Ascending aorta (tissue), 2 donors: ENCODE measurements at places on chromosomes 1 and 21. TPM values are rescaled to one million over a fixed set of nuclear protein-coding genes. Genes with fewer than 3 reads are reported as not detected.

The U2AF1 gene
- total RNA-seq = 12.9 TPM

The HIVEP3 gene
- 0.32 TPM for total RNA-seq

DNA sequence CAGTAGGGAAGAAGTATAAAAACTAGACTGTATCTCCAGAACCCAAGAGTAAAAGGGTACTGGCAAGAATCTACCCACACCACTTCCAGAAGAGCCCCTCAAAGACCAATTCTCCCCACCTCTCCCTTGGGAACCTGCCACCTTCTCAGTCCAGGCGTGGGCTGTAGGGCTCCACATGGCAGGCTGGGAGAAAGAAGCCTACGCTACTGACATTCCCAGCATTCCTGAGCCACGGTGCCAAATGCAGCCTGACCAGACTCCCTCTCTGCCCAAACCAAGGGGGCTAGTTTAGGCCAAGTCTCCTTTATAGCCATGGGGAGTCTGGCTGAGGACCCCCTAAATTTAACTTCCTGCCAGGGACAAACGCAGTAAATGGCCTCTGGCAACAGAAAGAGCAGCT is 2.0 kb downstream of the UBE2Q1 start:
- DNase-seq = no peak

DNA sequence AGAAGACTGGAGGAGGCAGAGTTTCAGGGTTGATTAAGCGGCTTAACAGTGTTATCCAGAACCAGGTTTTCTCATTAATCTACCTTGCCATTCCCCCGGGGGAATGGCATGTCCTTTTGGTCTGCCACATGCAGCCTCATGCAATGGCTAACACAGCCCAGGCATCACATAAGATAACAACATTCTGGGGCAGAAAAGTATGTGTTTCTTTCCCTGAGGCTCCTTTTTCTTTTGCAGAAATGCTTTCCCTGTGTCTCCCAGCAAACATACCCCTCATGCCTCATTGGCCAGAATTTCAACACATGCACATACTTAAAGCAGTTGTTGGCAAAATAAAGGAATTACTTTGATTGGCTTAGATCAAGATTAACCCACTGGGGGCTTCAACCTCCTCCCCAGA is 98.6 kb downstream of the OMA1 start:
- DNase-seq = no peak

DNA sequence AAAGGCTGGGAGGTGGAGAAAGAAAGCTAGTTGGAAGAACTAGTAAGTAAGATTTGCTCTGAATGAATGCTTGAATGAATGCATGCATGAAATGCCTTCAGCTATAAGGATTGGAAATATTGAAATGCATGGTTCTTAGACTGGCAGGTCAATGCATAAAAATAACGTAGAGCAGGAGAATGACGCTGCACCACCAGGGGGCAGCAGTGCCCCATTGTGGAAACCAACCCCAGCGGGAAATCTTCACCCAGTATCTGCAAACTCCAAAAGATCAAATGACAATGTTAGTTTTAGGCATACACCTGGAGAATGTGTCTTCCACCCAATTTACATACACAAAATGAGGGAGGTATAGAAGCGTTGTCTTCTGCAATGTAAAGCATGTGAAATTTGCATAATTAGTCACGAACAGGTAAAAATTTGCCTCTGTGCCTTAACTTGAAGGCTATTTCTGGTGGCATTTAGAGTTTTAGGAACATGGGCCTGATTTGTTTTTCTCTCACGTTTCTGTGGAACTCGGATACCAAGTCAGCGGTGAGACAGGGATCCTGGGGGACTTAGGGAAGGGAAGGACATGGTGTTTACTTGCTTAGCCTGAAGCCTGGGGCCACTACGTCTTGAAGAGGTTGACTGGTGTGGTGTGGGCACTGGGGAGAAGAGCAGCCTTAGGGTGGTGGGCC is 78.6 kb downstream of the HHAT start:
- DNase-seq = peak; percentile 74

GRCh38 chr1:217009376-217009775 is 286.1 kb upstream of the ESRRG start:
- no peak for DNase-seq

DNA sequence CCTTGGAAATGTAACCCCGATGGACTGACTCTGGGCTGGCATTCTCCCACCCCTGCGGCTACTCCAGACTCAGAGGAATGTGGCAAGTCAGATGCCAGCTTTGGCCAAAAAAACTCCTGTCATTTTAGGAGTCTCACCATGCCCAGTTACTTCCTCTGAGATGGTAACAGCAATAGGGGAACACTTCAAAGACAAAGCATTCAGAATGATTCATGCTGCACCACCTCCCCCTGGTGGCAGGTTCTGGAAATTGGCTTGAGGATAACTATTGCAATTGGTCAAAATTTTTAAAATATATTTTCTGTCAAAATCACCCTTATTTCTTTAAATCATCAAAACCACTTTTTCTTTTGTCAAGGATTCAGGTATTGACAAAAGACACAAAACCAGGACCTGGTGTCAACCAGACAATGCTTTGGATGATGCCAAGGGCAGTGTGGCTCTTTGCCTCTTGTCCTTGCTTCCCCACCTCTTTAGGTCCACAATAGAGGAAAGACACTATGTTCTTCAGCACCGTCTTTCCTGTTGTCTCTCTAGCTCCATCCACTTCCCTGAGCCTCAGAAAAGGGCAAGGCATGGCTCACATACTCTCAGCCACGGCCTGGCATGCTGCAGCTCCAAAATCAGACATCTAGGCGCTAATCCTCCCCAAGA is 9.9 kb upstream of the CDCA8 start:
- DNase-seq = peak; percentile 84

- DNase-seq = no peak
These were observed 777 bp downstream of the NUDT17 start for GRCh38 chr1:145846201-145846612.

DNA sequence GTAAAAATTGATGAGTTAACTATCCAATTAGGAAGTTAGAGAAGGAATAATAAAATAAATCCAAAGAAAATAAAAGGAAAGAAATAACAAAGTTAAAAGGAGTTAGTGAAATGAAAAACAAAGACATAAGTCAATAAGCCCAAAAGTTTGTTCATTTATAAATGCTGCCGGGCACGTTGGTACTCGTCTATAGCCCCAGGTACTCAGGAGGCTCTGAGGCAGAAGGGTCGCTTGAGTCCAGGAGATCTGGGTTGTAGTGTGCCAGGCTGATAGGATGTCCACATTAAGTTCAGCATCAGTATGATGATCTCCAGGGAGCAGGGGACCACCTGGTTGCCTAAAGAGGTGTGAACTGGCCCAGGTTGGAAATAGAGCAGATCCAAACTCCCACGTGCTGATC is 35.5 kb upstream of the VANGL1 start:
- DNase-seq = no peak

DNA sequence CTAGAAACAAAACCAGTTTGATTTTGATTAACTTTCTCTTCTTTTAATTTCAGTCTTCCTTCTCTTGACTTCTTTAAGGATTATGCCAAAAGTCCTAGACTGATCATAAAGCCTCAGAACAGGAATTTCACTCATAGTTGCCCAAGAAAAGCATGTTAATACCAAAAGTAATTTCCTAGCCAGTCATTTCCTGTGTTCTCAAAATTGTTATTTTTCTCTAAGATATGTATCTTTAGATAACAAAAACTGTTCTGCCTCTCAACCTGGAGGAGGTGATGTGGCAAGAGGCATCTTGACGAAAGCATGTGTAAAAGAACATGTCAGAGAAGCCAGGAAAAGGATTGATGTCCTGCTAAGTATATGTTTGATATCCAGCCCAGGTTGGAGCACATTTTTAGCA is 78.0 kb upstream of the IPO9 start:
- DNase-seq = no peak

DNA sequence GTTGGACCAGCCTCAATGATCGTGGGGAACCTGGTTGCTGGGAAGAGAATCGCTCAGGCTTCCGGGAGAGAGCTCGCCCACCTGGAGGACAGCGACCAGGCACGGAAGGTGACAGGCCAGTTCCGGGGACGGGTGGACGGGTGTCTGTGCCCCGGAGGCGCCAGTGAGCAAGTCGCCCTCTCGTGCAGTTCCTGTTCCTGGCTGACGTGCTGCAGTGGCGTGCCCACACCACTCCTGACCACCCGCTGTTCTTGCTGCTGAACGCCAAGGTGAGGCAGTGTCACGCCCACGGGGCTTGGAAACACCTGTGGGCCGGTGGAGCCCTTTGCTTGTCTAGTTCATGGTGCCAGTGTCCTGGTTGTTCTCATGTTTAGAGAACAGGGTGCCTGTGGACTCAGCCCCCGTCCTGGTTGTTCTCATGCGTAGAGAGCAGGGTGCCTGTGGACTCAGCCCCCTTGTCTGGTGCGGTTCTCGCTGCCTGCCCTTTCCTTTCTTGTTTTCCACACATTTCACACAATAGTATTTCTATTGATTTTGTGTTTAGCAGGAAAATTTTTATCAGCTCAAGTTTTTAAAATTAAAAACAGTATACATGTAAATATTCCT is 53.1 kb downstream of the S100B start:
- no peak for DNase-seq

- DNase-seq = no peak
These were observed 12.3 kb downstream of the ID3 start for GRCh38 chr1:23546897-23547584.

The IKBKE gene
- total RNA-seq = 6.3 TPM

GRCh38 chr1:119139403-119139802 is 1.1 kb downstream of the WARS2 start:
- DNase-seq = no peak

DNA sequence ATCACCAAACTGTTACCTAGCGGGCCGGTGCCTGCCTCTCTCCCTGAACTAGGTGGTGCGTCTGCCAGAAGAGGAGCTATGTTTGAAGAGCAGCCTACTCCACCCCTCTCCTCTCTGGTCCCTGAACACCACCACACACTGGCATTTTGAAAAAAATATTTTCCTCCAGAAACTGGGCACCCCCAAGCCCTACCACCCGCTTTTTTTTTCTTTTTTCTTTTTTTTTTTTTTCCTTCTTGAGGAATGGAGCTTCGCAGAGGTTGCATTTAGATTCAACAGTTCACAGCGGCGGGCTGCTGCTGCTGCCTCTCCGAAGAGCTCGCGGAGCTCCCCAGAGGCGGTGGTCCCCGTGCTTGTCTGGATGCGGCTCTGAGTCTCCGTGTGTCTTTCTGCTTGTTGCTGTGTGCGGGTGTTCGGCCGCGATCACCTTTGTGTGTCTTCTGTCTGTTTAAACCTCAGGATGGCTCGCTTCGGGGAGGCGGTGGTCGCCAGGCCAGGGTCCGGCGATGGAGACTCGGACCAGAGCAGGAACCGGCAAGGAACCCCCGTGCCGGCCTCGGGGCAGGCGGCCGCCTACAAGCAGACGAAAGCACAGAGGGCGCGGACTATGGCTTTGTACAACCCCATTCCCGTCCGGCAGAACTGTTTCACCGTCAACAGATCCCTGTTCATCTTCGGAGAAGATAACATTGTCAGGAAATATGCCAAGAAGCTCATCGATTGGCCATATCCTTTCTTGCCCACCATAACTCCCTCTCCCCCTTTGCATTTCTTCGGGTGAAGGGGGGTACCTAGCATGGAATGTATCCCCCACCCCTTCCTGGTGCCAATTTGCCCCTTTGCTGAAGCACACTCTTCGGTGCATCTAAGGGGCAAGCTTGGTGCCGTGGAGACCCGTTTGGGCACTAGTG is at the start of gene CACNA1E:
CACNA1E (plus strand) TSS at position 233 of the 911 bp plus-strand sequence; CDS start at position 461, 228 bp downstream.
- DNase-seq = no peak

DNA sequence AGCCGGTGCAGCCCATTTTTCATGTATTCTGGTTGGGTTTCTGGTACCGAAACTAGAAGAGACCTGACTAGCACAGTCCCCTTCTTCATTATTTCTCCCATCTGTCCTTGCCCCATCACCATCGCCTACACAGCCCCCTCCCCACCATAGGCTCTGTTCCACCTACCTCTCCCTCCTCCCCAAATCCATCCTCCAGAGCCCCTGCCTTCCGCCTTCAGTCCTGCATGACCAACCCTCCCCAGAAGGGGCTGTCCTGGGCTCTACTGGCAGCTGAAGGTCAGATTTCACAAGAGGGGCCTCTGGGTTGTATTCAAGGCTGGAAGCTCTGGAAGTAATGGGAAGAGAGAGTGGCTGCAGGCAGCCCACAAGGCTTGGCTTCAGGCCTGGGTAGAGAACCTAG is 55.2 kb downstream of the SDC3 start:
- no peak for DNase-seq
